Central memory CD8-positive, alpha-beta T cell (primary cell): ENCODE measurements at places on chromosomes 2 and 18.

DNA sequence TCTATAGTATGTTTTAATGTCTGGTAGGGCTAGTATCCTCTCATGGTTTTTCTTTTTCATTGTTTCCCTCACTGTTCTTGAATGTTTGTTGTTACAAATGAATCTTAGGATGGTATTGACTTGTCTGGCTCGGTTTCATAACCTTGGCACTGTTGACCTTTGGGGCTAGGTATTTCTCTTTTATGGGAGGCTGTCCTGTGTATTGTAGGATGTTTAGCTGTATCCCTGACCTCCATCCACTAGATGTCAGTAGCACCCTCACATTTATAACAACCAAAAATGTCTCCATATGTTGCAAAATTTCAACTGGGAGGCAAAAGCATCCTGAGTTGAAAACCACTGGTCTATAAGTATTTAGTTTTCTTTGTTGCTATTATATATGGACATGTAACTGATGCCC, 7.0 kb upstream of the AOX1 start:
- H3K36me3 ChIP-seq: no peaks in the 10 kb centered on the region
- H3K4me3 ChIP-seq: no peak overlapping the region
- H3K27ac ChIP-seq: no peak overlapping the region

- no peak overlapping the region for H3K27ac ChIP-seq
- DNase-seq: no peak
- no peaks in the 10 kb centered on the region for H3K36me3 ChIP-seq
Measured at GRCh38 chr18:78906066-78906465, 73.6 kb upstream of the SALL3 start.

- H3K36me3 ChIP-seq: no peaks in the 10 kb centered on the region
- H3K27me3 ChIP-seq: no peaks in the 10 kb centered on the region
- H3K4me3 ChIP-seq: no peak overlapping the region
- DNase-seq: no peak
Measured at GRCh38 chr2:217559084-217559483, 443.7 kb downstream of the TNS1 start.

- H3K27ac ChIP-seq: no peak overlapping the region
- DNase-seq: no peak
- H3K36me3 ChIP-seq: no peaks in the 10 kb centered on the region
- no peaks in the 10 kb centered on the region for H3K4me1 ChIP-seq
Measured at GRCh38 chr2:95390881-95391321, 11.6 kb upstream of the FAHD2A start.

DNA sequence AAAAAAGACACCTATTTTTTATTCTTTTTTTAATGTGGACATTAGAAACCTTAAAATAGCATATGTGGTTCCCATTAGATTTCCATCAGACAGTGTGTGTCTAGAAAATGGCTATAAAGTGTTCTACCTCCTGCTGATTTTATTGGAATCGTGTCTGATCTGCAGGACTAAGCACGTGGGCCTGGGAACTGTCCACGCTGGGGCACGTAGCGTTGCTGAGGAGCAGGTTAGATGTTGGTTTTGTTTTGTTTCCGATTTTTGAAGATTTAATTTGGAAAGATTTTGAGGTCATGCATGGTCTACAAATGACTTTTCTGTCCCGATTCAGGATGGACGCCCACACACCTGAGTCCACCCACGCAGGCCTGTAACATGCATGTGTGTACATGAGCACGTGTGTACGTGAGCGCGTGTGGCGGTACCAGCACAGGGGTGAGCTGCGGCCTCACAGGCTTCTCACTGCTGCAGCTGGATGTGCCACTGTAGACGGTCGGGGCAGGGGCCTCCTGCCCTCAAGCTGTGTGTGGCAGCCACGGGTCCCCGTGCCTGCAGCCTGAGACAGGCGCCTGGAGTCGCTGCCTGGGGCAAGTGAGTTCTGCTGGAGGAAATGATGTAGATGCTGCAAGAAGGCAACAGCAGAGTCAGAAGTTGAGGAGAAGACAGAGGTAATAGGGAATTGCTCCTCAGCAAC, 99.7 kb upstream of the CTDP1 start:
- no peaks in the 10 kb centered on the region for H3K4me1 ChIP-seq
- no peak for DNase-seq
- no peaks in the 10 kb centered on the region for H3K27me3 ChIP-seq

GRCh38 chr2:3169106-3169870, 208.3 kb downstream of the EIPR1 start:
- no peak for DNase-seq
- H3K4me3 ChIP-seq: no peak overlapping the region
- no peaks in the 10 kb centered on the region for H3K4me1 ChIP-seq
- peaks cover 4% of the 10 kb centered on the region for H3K36me3 ChIP-seq
- H3K27me3 ChIP-seq: no peaks in the 10 kb centered on the region

- no peaks in the 10 kb centered on the region for H3K27me3 ChIP-seq
- H3K36me3 ChIP-seq: peaks cover 4% of the 10 kb centered on the region
- H3K4me3 ChIP-seq: no peak overlapping the region
- DNase-seq: no peak
- H3K4me1 ChIP-seq: peaks cover 4% of the 10 kb centered on the region
Measured at GRCh38 chr2:17759805-17760204, 5.9 kb downstream of the GEN1 start.

DNA sequence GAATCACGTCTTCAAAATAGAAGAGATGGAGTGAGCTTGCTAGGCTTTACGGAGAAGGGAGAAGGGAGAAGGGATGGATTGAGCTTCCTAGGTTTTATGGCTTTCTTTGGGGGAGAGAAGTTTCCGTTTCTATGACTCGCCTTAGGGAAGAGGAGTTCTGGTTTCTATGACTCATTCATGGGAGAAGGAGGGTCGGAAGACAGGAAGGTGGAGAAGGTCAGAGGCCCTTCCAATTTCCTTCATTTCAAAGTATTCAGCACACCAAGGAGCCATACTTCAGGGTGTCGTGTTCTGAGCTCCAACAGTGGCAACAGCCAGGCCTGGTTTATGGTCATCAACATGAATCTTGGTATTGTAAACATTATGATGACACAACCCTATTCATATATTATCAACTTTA, 284.7 kb upstream of the VWC2L start:
- H3K4me3 ChIP-seq: no peak overlapping the region
- H3K36me3 ChIP-seq: no peaks in the 10 kb centered on the region
- DNase-seq: no peak
- no peaks in the 10 kb centered on the region for H3K4me1 ChIP-seq

GRCh38 chr18:73924307-73924706, 223.3 kb downstream of the FBXO15 start:
- no peaks in the 10 kb centered on the region for H3K4me1 ChIP-seq
- no peaks in the 10 kb centered on the region for H3K36me3 ChIP-seq
- no peak overlapping the region for H3K4me3 ChIP-seq
- H3K27ac ChIP-seq: no peak overlapping the region
- no peak for DNase-seq

DNA sequence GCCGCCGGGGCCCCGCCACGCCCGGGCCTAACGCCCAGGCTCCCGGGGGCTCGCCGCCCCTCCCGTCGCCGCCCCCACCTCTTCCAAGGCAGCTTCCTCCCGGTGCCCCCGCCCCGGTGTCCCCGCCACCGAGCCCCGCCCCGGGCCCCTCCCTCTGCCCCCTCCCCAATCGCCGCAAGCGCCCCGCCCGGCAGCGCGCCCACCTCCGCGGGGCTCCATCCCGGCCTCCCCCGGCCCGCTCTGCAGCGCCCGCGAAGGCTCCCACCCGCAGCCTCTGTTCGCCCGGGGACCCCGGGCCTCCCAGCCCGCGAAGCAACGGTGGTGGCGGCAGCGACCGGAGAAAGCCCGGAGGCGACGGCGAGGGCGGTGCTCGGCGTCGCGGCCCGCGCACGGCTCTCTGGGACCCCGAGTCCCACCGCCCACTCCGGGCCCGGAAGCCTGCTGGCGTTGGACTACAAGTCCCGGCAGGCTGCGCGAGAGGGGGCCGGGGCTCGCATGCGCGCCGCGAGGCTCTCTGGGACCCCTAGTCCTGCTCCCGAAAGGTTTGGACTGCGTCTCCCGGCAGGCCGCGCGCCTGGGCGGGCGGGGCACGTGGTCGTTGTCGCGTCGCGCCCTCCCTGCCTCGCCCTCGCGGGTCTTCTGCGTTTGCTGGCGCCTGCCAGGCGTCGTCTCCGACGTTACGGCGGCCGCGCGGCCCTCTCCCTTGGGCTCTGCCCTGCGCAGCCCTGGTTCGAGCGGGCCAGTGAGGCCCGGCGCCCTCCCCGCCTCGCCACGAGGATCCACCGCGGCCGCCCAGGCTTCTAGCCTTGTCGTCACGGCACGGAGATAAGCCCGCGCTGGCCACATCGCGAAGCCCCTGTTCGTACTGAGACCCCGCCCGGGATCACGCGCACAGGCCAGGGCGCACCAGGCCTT, at the start of gene STK25:
Gene STK25 (minus strand): TSS at position 345 of the 915 bp plus-strand sequence. CDS start 549 bp downstream, outside the sequence.
- peak within 1 kb of the TSS; percentile 81 for H3K27ac ChIP-seq
- peaks cover 1% of the 10 kb centered on the region for H3K36me3 ChIP-seq
- DNase-seq: peak; percentile 91
- no peaks in the 10 kb centered on the region for H3K27me3 ChIP-seq
- peaks cover 29% of the 10 kb centered on the region for H3K4me1 ChIP-seq
- H3K4me3 ChIP-seq: peak within 1 kb of the TSS; percentile 79
